ENCODE measurements at places on chromosomes 13 and 19.

GRCh38 chr19:1009041-1009980, 9.1 kb downstream of the GRIN3B start:
- DNase-seq, result no peak

GRCh38 chr13:20565115-20565736, 1.7 kb upstream of the IFT88 start:
- DNase-seq, result no peak

- no peak for DNase-seq
These were observed 5.3 kb downstream of the BSG start for GRCh38 chr19:577439-578392.

- DNase-seq, result no peak
These were observed 16.0 kb upstream of the KDM4B start for GRCh38 chr19:4952945-4953344.

GRCh38 chr19:46950526-46951170, 69.0 kb upstream of the NPAS1 start:
- no peak for DNase-seq

DNA sequence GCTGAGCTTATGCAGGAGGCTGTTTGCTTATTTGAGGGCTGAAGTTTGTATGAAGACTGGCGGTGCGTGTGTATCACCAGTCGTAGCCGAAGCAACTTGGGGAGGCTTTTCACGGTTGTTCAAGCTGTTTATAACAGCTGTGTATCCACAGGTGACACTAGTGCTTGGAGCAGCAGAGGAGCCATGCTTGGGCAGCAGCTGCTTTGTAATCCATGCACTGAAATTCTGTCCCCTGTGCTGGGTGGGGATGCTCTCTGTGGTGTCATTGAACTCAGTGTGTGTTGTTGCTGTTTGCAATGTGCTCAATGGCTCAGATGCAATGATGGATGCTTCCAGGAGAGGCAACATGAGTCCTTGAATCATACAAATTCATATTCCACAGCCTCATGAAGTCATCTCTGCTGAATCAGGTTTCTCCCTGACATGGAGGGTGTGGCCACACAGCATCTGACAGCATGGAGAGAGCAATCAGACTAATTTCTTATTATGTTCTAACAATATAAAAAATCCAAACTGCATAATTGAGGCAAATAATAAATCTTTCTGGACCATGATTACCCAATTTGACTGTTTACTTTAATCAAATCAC, 18.8 kb upstream of the GTF3A start:
- DNase-seq, result no peak

DNA sequence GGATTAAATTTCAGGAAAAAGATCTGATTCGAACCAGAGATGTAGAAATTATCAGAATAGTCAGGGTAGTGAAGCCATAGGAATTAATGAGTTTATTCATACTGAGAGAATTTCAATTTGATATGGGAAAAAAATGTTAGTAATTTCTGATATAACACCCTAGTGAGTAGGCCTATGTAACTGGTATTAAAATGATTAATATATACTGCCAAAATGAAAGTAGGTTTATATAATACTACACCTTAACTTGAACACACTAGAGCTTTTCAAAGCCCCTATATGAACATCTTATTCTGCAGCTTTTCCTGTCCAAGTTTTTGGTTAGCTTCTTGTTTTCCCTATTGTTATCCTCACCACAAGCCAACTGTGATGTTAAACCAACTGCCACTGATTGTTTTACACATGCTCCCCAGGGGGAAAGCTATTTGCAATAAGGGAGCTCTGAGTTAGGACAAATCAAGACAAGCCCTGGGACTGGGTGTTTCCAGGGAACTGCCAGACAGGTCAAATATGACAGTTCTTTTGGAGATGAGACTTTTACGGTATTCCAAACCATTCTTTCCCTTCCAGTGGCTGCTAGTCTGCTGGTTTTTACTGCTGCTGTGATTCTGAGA, 45.3 kb downstream of the FNDC3A start:
- no peak for DNase-seq

- DNase-seq, result no peak
These were observed 134.1 kb upstream of the RXFP2 start for GRCh38 chr13:31605076-31605860.

GRCh38 chr19:48627201-48627864, 8.0 kb downstream of the SPHK2 start:
- no peak for DNase-seq

- no peak for DNase-seq
These were observed 181.3 kb downstream of the RAP2A start for GRCh38 chr13:97615266-97615665.
